Osteocyte (in vitro differentiated cells): ENCODE measurements at places on chromosomes 1 and 21. TPM values are rescaled to one million over a fixed set of nuclear protein-coding genes. Genes with fewer than 3 reads are reported as not detected.

The KIF2C gene
- 7.5 and 7.7 TPM in 2 replicates for total RNA-seq

GRCh38 chr1:109657970-109658369 lies 2.1 kb downstream of the GSTM4 start:
- DNase-seq, result no peak

- no peak for DNase-seq
Observed at GRCh38 chr1:6259491-6260362, 1.2 kb downstream of the GPR153 start.

The IFI44L gene
- 21.2 and 22.1 TPM in 2 replicates for total RNA-seq

DNA sequence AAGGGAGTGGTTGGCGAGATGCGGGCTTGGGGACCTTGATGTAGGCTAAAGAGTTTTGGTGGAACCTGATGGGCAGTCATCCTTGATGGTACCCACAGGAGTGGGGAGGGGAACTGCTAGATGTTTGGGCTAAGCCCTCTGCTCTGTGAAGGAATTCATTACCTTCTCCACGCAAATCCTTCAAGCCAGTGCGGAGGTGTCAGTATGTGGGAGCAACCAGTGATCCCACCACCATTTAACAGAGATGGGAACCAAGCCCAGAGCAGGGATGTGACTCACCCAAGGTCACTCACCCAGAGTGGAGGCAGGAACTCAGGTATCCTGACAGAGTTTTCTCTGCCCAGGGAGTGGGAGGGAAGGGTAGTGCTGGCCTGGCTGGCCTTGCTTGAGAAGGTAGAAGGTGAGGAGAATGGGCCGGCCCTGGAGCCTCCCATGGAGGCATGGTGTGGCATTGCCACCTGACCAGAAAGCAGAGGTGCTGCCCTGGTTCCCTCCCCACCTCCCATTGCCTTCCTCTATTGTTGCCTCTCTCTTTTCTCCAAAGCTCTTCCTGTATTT lies 51.2 kb upstream of the STUM start:
- DNase-seq, result peak; percentile 67

DNA sequence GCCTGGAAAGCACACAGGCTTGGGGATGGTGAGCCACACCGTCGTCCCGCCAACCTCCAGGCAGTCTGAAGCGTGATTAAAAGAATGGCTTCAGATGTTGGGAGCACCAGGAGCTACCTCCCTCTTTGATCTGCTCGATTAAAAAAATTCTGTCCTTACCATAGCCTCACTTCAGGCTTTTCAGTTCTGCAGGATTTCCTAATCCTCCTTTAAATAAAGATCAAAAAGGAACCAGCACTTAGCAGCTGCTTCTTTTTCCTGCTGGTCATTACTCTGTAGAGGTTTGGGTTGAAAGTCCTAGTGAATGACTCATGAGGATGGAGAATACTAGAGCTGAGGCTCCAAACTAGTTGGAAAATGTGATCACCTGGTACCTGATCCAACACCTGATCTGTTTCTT lies 71.9 kb upstream of the C1orf174 start:
- DNase-seq, result no peak

GRCh38 chr1:10961300-10961833 lies 51.1 kb upstream of the TARDBP start:
- no peak for DNase-seq

The CD1E gene
- not detected in 2 replicates for total RNA-seq

DNA sequence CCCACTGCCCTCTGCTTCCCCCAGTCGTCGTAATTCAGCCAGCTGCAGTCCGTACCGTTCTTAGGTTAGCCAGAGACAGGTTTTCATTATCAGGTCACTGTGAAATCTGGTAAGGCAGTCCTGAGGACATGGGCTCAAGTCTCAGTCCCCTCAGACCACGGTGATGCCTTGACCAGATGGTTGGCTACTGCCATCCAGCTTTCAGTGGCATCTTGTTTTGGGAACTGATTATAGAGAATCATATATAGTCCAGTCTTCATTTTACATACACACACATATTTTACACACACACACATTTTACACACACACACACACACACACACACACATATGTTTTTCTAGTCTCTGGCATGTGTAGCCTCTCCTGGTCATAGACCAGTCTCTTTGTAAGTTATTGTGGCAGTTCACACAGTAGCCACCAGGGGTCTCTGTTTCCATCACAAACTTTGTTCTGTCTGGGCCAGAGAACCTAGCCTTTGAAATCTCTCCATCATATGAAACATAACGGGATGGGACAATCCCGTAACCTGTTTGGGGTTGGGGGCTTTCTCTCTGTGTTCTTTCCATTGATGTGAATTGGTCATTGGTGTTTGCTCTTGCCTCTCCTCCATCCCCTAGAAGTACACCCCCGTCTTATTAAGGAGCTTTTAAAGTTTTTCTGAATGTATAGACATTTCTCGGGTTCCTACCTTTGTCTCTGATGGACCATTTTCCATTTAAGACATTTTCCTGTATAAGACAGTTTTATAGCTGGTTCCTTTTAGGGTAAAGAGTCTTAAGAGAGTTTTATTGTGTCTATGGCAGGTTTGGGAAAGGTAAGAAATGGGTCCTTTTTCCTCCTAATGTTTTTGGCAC lies 8.4 kb upstream of the IKBKE start:
- no peak for DNase-seq

- no peak for DNase-seq
Observed at GRCh38 chr1:92168657-92169056, 49.1 kb upstream of the C1orf146 start.

The CELA2B gene
- not detected in 2 replicates for total RNA-seq

GRCh38 chr21:26366781-26367180 lies 196.2 kb upstream of the APP start:
- DNase-seq, result no peak

The CRABP2 gene
- total RNA-seq, result 144 and 146 TPM in 2 replicates

DNA sequence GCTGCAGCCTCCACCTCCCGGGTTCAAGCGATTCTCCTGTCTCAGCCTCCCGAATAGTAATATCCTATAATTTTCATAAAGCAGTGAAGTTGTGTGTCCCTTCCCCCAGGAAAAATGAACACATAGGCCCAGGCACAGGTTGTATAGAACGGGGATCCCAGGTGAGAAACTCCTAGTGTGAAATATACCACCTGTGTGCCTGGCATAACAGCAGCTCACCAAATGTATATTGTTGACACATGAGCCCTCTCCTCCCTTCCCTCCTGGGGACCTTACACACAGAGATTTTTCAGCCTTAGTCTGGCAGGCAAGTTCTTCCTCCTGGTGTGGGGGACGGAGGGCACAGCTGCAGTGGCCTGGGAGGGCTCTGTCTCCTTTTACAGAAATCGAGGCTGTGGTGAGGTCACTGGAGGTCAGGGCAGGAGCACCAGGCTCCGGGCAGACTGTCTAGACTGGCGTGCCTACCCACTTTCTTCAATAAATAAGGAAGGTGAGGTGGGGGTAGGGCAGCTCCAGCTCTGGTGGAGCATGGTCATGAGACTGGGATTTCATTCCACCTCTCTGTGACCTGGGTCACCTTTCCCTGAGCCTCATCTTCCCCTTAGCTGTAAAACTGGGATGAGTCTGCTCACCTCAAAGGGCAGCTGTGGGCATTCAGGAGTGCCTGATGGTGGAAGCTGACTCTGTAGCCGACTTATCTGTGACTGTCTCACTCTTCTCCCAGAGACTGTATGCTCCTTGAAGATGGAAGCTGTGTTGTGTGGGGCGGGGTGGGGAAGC lies 14.3 kb downstream of the RCC1 start:
- no peak for DNase-seq
